A549 treated with AZD2906 at 1 μM for 4 hours (cell line): ENCODE measurements at places on chromosomes 4 and X. TPM values are rescaled to one million over a fixed set of nuclear protein-coding genes. Genes with fewer than 3 reads are reported as not detected.

The CCNB3 gene
- 0.29 to 0.81 TPM (median 0.67 TPM) in 5 replicates for total RNA-seq

The SPACA5 gene
- total RNA-seq, result not detected in 5 replicates

The NPY2R gene
- 0.02 to 0.03 TPM (median 0.02 TPM) in 3 of 5 replicates, not detected in the others for total RNA-seq

The PHEX gene
- 0.28 to 0.43 TPM (median 0.33 TPM) in 5 replicates for total RNA-seq

The CYBB gene
- total RNA-seq, result 0.01 to 0.09 TPM (median 0.03 TPM) in 5 replicates

The CENPI gene
- total RNA-seq, result 11.0 to 14.9 TPM (median 13.1 TPM) in 5 replicates
